Lower lobe of right lung (tissue), 2 donors: ENCODE measurements at places on chromosomes 11 and 22. TPM values are rescaled to one million over a fixed set of nuclear protein-coding genes. Genes with fewer than 3 reads are reported as not detected.

The SLC6A5 gene
- total RNA-seq, result not detected

The UBASH3B gene
- total RNA-seq, result 64.7 TPM

The SCGB1C1 gene
- total RNA-seq, result not detected

The KDM4D gene
- 0.68 TPM for total RNA-seq

The APOL3 gene
- 77.0 TPM for total RNA-seq

The TIMP3 gene
- total RNA-seq, result 390 TPM
